Pons (tissue), 1 donor: ENCODE measurements at places on chromosomes 12 and 14.
A peak's percentile ranks its signal among the peaks of the same experiment; 100 is the strongest.

DNA sequence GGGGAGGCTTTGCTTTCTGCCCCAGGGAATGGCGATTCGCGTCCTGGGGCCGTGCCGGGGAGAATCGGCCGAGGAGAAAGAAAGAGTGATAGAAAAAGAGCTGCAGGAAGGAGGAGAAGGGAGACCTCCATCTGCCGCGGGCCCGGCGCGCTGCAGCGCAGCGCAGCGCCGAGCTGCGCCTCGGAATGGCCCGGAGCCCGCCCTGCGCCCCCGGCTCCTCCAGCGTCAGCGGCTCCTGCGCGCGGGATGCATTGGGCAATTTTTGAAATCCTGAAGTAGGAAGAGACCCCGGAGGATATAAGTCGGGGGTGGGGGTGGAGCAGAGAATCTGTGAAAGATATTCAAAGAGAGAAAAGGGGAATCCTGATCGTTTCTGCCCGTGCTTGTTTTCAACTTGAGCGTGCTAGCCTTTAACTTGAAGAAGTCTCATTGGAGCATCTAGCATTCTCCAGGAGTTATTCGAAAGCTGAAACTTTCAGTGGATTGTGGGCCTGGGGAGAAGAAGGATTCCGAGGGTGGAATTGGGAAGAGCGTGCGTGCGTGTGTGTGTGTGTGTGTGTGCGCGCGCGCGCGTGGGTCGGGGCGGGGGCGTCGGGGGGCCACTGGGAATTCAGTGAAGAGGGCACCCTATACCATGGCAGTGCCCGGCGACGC, 441 bp downstream of the PDE3A start:
- DNase-seq = peak; percentile 19

GRCh38 chr12:3363608-3364007, 127.4 kb upstream of the PRMT8 start:
- DNase-seq = no peak

GRCh38 chr12:32478858-32479725, 79.7 kb downstream of the FGD4 start:
- no peak for DNase-seq

DNA sequence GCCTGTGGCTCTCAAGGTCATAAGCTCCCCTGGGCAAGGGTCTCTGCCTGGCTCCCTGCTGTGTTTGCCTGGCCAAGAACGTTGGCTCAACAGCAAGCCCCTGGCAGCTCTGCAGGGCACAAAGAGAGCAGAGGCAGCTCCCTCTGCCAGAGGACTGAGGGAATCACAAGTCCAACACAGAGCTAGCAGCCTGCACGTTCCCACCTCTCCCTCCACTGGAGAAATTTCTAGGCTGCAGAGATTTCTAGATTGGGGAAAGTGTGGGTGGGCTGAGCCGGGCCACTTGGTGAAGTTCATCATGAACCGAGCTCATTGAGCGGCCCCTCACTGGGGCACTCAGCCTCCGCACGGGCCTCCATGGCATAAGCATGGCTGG, 19.8 kb downstream of the ZFYVE21 start:
- DNase-seq = peak; percentile 42

GRCh38 chr14:63262446-63262845, 56.3 kb downstream of the GPHB5 start:
- no peak for DNase-seq

- no peak for DNase-seq
Observed at GRCh38 chr12:120204171-120204570, 3.3 kb upstream of the RPLP0 start.

- DNase-seq = no peak
Observed at GRCh38 chr14:55340482-55340881, 69.3 kb downstream of the FBXO34 start.
